Activated T-helper 2 cell treated with anti-CD3 and anti-CD28 coated beads, Interferon-gamma antibody, Interleukin-2, Interleukin-4, amounts not matched to agents 10 μg/mL and 5 μg/mL and 100 μg/mL, durations not matched to agents 14 hours and 24 hours and 36 hours (primary cell): ENCODE measurements at places on chromosomes 11 and 22.
A peak's percentile ranks its signal among the peaks of the same experiment; 100 is the strongest.

GRCh38 chr11:134768463-134768862, 356.4 kb upstream of the B3GAT1 start:
- H3K27ac ChIP-seq, result no peak overlapping the region
- DNase-seq, result no peak
- no peak overlapping the region for H3K4me3 ChIP-seq
- no peaks in the 10 kb centered on the region for H3K4me1 ChIP-seq

GRCh38 chr22:49748514-49748913, 79.2 kb downstream of the BRD1 start:
- peaks cover 3% of the 10 kb centered on the region for H3K27me3 ChIP-seq
- H3K4me1 ChIP-seq, result no peaks in the 10 kb centered on the region
- DNase-seq, result no peak
- no peak overlapping the region for H3K4me3 ChIP-seq
- H3K27ac ChIP-seq, result no peak overlapping the region
- H3K36me3 ChIP-seq, result no peaks in the 10 kb centered on the region

GRCh38 chr22:24325105-24325757, 54.6 kb downstream of the SPECC1L start:
- H3K36me3 ChIP-seq, result peaks cover 62% of the 10 kb centered on the region
- H3K27me3 ChIP-seq, result no peaks in the 10 kb centered on the region
- peaks cover 32% of the 10 kb centered on the region for H3K4me1 ChIP-seq

- no peak for DNase-seq
- no peaks in the 10 kb centered on the region for H3K36me3 ChIP-seq
- H3K27me3 ChIP-seq, result no peaks in the 10 kb centered on the region
- H3K4me3 ChIP-seq, result no peak overlapping the region
- H3K4me1 ChIP-seq, result peaks cover 17% of the 10 kb centered on the region
- peak overlapping the region; percentile 67 for H3K27ac ChIP-seq
Measured at GRCh38 chr11:120431633-120432032, 79.9 kb upstream of the GRIK4 start.

- DNase-seq, result no peak
- no peaks in the 10 kb centered on the region for H3K27me3 ChIP-seq
- peaks cover 20% of the 10 kb centered on the region for H3K4me1 ChIP-seq
- H3K36me3 ChIP-seq, result no peaks in the 10 kb centered on the region
Measured at GRCh38 chr11:108870373-108871020, 205.6 kb downstream of the DDX10 start.

GRCh38 chr11:128690665-128691101, 3.2 kb upstream of the FLI1 start:
- peaks cover 54% of the 10 kb centered on the region for H3K27me3 ChIP-seq
- H3K4me1 ChIP-seq, result peaks cover 38% of the 10 kb centered on the region
- H3K4me3 ChIP-seq, result no peak overlapping the region
- H3K36me3 ChIP-seq, result peaks cover 3% of the 10 kb centered on the region
- no peak for DNase-seq

DNA sequence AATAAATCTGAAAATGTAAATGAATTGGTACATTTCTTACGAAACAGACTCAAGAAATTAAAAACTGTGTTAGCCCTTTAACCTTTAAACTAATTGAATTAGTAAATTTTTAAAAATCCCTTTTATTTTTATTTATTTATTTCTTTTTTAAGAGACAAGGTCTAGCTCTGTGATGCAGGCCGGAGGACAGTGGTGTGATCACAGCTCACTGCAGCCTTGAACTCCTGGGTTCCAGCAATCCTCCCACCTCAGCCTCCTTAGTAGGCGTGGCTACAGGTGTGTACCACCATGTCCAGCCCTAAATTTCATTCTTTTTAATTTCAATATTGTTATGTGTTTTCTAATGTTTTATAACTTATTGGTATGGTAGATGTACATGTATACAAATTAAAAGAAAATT, 72.6 kb downstream of the MYEOV start:
- no peak overlapping the region for H3K4me3 ChIP-seq
- no peak for DNase-seq
- H3K27me3 ChIP-seq, result peaks cover 7% of the 10 kb centered on the region
- no peak overlapping the region for H3K27ac ChIP-seq
